ENCODE measurements at places on chromosomes 16 and 17.

GRCh38 chr16:14300705-14301168 is 229.6 kb downstream of the MRTFB start:
- peak; percentile 8 for DNase-seq

GRCh38 chr16:58040945-58041627 is 15.5 kb downstream of the MMP15 start:
- no peak for DNase-seq

DNA sequence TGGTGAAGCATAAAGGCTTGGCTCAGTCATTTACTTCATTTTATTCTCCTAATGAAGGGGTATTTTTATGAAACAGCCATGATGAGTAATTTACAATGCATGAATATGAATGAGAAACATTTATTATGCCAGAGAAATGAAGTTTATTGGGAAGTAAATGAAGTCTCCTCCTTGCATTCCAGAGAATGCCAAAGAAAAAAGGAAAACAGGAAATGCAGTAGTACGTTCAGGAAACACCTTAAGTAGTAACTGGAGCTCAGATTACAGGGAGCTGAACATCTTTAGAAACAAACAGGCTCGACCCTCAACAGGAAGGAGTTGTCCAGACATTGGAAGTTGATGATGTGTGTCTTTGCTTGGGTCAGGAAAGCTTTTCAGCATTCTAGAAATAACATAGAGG is 4.6 kb downstream of the KRT34 start:
- DNase-seq = no peak

GRCh38 chr17:16900288-16900882 is 71.5 kb downstream of the TNFRSF13B start:
- no peak for DNase-seq

DNA sequence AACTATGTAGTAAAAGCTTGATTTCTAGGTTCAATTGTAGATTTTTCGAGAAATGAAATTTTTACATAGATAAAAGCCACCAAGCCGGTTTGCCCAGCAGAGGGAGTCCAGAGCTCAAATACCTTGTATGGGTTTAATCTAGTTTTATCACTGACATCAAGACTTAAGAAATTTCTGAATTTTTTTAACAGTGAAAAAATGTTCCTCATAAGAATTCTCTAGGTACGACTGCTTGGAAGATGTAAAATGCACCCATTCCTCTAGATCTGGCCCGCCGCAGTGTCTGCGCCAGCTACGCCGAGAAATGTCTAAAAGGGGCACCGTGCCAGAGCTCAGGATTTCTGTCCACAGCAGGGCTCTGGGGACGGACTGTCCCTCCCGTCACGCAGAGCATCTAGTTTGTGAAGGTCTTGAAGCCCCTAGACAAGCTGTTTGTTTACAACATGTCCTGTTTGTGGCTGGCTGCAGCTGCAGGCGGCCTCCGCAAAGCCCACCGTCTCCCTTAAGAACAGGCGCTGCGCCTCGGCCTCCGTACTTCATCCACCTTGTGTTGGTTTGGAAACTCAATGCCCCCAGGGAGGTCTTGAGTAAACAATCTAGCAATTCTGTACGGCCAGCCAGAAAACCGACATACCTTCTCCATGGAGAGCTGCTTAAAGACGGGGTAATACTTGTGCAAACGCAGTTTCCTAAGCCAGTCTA is 24.8 kb downstream of the MAP1LC3B start:
- DNase-seq = peak; percentile 4

- peak; percentile 74 for DNase-seq
These were observed 54.2 kb upstream of the SEC14L1 start for GRCh38 chr17:77086433-77087010.
